Effector memory CD4-positive, alpha-beta T cell (primary cell): ENCODE measurements at places on chromosomes 12 and 14.

DNA sequence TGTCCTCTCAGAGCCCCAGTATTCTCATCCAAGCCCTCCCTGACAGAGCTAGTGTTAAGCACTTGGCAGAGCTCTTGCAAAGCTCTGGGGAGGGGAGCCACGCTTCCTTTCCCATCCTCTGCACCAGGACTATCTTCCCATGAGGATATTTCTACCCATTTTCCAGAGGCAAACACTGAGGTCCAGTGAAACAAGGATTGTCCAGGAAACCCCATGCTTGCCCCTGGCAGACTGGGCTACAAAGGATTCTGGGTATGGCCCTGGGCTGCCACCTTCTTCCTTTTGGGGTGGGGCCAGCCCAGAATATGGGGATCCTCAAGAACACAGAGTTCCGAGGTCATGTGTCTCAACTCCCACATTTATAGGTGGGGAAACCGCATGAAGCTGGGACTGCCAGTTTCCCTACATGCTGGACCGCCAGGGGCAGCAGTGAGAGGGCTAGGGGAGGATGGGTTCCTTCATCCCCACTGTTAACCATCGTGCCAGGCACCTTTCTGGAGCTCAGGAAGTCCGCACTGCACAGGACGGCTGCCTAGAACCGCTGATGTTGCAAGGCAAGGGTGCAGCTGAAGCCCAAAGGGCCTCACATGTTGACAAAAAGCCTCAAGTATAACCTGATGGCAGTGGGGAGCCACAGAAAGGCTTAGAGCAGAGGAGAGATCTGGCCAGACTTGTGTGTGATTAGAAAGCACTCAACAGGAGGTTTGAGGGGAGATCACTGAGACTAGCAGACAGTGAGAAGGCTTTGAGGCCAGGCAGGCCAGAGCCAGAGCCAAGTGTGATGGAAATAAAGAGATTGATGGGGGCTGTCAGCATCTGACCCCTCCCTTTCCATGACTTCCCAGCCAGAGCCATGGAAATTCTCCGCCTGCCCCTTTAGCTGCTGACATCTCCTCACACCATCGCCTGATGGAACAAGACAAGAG is 5.5 kb upstream of the CCDC85C start:
- DNase-seq: no peak

DNA sequence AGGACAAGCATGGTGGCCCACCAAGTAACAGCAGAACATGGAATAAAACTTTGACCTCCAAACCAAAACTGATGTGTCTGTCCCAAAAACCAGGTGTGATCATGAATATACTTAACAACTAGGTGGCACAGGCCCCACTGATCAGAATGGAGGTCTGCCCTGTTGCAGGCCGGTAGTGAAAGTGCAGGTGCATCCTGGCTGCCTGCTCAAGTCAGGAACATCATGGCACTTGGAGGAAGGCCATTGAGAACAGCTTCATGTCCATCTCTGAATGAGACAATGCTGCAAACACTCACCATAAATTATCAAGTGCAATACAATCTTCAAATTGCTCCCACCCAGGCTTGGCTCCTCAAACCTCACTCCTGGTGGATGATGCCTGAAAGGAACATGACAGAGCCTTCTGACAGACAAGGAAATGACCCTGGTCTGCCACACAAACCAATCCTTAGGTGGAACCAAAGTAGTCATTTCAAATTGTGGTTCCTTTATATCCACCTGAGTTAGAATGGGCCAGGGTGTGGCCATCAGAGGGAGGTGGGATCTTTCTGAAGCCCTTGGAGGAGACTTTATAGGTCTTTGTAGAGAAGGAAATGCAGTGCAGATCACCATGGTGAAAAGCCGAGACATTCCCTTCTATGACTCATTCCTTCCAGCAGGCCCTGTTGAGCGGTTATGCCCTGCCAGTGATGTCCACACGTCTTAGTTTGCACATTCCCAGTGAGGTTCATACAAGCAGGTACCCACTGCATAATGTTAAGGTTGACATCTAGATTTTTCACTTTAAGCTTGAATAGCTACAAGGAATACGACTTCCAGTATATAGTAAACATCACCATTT is 36.0 kb downstream of the EGLN3 start:
- no peak for DNase-seq

DNA sequence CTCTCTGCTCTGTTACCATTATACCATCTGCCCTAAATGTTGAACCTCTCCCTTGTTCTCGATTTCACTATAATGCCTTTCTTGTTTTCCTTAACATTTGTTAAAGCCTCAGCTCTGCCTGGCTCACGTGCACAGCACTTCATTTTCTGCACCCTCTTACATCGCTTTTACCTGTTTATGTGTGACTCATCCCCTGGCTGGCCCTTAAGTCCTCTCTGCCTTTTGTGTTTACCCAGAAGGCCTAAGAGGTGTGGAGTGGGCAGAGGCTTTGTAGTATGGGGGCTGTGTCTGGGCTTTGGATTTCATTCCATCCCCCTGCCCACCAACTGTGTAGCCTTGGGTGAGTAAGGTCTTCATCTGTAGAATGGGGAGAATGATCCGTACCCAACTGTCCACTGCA is 36.5 kb downstream of the UBE3B start:
- DNase-seq: no peak

DNA sequence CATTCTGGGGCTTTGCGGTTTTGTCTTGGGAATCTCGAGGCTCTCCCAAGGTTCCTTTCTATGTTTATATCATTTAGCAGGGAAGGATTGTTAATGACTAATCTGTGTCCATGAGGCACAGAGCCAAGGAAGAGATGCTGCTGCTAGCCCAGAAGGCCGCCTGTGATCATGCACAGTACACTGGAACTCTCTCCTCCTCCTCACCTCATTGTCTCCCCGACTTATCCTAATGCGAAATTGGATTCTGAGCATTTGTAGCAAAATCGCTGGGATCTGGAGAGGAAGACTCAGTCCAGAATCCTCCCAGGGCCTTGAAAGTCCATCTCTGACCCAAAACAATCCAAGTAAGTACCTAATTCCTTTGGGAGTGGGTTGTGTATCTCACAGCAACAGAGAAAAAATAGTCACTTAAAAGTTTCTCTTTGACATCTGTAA is at the start of gene NR1H4:
NR1H4 (plus strand) TSS at position 151 of the 435 bp plus-strand sequence. CDS start 19,458 bp downstream, outside the sequence.
- no peak for DNase-seq

DNA sequence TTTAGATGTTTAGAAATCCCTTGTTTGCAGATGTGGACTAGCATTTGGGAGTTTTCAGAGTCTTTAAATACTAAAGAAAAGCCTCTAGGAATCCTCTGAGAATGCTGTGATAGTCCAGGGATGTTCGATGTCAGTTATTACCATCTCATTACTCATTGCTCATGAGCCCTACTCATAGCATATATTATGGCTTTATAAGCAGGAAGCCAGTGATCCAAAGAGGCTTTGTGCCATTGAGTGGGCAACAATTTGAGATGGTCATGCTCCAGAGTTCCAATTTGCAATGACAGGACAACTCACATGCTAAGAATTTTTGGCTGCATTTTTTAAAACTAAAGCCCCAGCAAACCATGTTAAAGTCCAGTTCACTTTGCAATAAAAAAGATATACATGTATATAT is 163.0 kb downstream of the OTOGL start:
- DNase-seq: no peak

GRCh38 chr14:69699748-69700303 is 67.1 kb upstream of the SRSF5 start:
- no peak for DNase-seq

GRCh38 chr14:53062856-53063255 is 90.3 kb downstream of the DDHD1 start:
- no peak for DNase-seq

GRCh38 chr12:113149361-113150150 is at the start of gene CFAP73:
CFAP73 (plus strand) TSS chr12:113149724; CDS start chr12:113149858, 134 bp downstream.
- no peak for DNase-seq

GRCh38 chr12:111408116-111408440 is 2.4 kb downstream of the SH2B3 start:
- no peak for DNase-seq

DNA sequence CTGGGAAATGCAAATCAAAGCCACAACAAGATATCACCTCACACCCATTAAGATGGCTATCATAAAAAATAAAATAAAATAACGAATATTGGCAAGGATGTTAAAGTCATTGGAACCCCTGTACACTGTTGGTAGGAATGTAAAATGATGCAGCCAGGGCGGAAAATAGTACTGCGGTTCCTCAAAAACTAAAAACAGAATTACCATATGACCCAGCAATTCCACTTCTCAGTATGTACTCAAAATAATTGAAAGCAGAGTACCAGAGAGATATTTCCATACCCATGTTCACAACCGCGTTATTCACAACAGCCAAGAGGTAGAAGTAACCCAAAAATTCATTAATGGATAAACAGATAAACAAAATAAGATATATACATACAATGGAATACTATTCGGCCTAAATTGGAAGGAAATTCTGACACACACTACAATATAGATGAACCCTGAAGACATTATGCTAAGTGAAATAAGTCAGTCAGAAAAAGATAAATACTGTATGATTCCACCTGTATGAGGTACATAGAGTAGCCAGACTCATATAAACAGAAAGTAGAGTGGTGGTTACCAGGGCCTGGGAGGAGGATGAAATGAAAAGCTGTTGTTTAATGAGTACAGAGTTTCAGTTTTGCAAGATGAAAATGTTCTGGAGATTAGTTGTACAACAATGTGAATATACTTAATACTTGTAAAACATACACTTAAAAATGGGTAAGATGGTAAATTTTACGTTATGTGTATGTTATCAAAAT is 84.6 kb downstream of the TXNDC16 start:
- no peak for DNase-seq

DNA sequence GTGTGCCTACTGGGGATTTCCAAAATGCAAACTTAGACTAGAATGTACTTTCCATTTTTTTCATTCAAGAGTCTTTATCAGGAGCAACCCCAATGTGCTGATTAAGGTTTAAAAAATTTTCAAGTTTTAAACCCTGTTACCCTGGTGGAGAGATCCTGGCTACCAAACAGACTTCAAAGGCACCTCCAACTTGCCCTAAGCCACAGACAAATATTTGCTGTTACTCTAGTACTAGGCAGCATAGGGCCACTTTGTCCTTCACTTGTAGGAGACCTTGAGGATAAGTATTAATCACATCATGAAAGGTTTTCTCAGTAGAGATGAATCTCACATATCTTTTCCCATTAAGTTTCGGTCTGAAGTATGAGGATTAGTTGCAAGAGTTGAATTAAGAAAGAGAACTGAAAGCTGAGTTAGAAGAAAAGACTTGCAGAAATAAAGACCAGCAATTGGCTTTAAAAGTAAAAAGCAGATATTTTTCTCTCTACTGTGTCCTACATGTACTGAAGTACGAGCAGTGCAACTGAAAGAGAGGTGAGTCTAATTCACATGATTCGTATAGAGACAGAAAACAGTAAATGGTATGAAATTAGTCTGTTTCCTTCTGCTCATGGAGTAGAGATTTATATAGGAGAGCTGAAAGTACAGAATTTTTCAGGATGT is 28.3 kb downstream of the NTN4 start:
- no peak for DNase-seq

DNA sequence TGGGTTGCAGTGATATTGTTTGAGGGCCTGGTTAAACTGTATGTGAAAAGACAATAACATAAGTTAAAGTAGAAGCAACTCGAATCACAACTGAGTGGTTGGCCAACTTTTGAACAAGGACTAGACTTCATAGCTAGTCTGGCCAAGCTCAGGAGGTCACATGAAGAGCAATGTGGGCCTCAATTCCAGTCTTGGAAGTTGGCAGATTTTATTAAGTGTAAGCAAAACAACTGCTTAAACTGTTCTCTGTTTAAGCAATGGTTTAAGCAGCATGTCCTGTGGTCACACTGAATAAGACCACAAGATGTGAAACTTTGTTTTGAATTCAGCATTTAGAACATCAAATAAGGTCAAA is 100.4 kb downstream of the TMTC3 start:
- DNase-seq: no peak

GRCh38 chr12:6257007-6257406 is 53.5 kb upstream of the PLEKHG6 start:
- DNase-seq: no peak

DNA sequence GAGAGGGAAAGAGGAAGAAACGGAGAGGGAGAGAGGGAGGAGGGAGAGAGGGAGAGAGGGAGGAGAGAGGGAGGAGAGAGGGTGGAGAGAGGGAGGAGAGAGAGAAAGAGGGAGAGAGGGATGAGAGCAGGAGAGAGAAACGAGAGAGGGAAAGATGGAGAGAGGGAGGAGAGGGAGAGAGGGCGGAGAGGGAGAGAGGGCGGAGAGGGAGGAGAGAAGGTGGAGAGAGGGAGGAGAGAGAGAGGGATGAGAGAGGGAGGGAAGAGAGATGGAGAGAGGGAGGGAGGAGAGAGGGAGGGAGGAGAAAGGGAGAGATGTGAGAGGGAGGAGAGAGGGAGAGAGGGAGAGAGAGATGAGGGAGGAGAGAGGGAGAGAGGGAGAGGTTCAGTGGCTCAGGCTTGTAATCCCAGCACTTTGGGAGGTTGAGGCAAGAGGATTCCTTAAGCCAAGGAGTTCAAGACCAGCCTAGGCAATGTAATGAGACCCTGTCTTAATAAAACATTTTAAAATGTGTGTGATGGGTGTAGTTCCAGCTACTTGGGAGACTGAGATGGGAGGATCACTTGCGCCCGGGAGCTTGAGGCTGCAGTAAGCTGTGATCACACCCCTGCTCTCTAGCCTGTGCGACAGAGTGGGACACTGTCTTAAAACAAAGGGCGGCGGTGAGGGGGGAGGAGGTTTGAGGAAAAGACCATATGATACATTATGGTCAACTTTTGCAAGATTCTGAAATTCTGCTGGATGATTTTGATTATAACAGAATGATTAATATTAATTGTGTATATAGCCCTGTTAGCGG is 21.3 kb upstream of the SNRPF start:
- no peak for DNase-seq

- no peak for DNase-seq
These were observed 272.1 kb downstream of the CEP128 start for GRCh38 chr14:80669426-80669825.

- DNase-seq: no peak
These were observed 34.8 kb upstream of the CLEC14A start for GRCh38 chr14:38290601-38291188.

- DNase-seq: no peak
These were observed 494.3 kb upstream of the USP15 start for GRCh38 chr12:61765926-61766325.

DNA sequence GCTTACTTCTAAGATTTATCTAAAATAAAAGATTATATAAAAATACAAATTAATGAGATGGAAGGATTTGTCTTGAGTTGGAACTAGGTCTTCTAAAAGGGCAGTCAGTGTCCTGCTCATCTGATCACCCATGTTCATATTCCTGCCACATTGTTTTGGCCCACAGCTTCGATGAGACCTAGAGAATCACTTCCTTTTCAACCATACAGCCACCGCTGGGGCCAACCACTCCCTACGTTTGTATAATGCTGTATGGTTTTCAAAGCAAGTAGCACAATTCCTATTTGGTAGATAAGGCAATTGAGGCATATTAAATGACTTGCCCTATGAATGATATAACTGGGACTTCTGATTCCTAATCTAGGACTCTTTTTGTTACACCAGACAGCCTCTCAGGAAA is 249.4 kb downstream of the ZFP36L1 start:
- DNase-seq: no peak

GRCh38 chr12:114799574-114800487 is 115.9 kb upstream of the TBX3 start:
- no peak for DNase-seq

DNA sequence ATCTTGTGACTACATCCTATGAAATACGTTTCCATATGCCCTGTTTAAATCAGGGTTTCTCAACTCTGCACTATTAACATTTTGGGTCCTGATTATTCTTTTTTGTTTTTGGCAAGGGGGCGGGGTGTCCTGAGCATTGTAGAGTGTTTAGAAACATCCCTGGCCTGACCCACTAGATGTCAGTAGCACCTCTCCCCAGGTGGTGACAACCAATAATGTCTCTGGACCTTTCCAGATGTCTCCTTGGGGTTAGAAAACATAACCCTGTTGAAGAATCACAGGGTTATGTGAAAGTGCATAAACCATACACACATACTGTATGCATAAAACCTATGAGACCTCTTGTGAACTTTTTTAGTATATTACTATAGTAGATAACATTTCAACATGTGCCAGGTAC is 1.4 kb downstream of the ACAD10 start:
- no peak for DNase-seq
